ENCODE measurements at places on chromosomes 12 and 14.

GRCh38 chr14:64266239-64266638 is 27.9 kb downstream of the ESR2 start:
- no peak for DNase-seq

- no peak for DNase-seq
Observed at GRCh38 chr14:33402604-33403003, 463.9 kb downstream of the NPAS3 start.

DNA sequence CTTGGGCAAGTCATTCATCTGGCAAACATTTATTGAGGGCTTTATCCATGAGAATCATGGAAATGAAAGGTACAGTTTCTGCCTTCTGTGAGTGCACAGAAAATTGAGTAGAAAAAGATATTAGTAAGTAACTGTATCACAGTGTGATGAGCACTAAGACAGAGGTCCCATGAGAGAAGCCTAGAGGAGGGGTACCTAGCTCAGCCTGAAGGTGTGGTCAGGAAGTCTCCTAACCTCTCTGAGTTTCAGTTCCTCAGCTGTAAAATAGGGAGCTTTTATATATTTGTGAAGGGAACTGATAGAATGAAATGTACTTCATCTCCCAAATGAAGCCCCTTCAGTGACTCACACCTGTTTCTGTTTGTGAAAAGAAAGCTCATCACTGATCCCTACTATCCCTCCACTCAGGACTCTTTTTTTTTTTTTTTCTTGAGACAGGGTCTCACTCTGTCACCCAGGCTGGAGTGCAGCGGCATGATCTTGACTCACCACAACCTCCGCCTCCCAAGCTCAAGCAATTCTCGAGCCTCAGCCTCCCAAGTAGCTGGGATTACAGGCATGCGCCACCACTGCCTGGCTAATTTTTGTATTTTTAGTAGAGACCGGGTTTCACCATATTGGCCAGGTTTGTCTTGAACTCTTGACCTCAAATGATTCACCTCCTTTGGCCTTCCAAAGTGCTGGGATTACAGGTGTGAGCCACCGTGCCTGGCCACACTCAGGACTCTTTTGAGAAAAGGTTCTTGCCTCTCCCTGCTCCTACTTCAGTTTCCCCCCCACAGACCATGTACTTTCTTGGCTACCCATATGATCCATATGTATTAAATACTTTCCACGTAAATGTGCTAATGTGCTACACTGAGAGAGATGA is 93.7 kb upstream of the FUT8 start:
- DNase-seq, result no peak

GRCh38 chr12:101327051-101327450 is 47.1 kb downstream of the UTP20 start:
- DNase-seq, result no peak

GRCh38 chr14:62957562-62957961 is 87.7 kb downstream of the KCNH5 start:
- DNase-seq, result no peak

DNA sequence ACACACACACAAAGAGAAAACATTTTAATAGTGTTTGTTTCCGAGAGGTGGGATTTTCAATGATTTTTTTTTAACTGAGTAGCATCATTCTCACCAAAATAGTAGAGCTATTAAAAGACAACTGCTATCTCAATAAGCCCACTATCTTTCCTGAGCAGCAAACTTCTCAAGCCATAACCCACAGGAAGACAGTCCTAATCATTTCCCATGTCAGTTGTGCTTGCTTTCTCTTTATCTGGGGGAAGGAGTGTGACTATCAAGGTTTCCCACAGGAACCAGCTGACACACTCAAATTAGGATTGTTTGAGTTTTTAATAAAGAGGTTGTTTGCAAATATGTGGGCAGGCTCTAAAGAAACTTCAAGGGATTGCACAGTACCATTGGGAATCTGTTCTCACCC is 4.9 kb upstream of the MAX start:
- no peak for DNase-seq

GRCh38 chr14:102591372-102591943 is 991 bp upstream of the RCOR1 start:
- DNase-seq, result peak; percentile 43

GRCh38 chr12:121489874-121490273 is 90.0 kb downstream of the RNF34 start:
- DNase-seq, result no peak

- DNase-seq, result peak; percentile 62
Observed at GRCh38 chr12:78229591-78230101, 399.0 kb downstream of the NAV3 start.

DNA sequence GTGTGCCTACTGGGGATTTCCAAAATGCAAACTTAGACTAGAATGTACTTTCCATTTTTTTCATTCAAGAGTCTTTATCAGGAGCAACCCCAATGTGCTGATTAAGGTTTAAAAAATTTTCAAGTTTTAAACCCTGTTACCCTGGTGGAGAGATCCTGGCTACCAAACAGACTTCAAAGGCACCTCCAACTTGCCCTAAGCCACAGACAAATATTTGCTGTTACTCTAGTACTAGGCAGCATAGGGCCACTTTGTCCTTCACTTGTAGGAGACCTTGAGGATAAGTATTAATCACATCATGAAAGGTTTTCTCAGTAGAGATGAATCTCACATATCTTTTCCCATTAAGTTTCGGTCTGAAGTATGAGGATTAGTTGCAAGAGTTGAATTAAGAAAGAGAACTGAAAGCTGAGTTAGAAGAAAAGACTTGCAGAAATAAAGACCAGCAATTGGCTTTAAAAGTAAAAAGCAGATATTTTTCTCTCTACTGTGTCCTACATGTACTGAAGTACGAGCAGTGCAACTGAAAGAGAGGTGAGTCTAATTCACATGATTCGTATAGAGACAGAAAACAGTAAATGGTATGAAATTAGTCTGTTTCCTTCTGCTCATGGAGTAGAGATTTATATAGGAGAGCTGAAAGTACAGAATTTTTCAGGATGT is 28.3 kb downstream of the NTN4 start:
- no peak for DNase-seq

GRCh38 chr12:54160769-54161480 is 27.9 kb downstream of the SMUG1 start:
- no peak for DNase-seq

DNA sequence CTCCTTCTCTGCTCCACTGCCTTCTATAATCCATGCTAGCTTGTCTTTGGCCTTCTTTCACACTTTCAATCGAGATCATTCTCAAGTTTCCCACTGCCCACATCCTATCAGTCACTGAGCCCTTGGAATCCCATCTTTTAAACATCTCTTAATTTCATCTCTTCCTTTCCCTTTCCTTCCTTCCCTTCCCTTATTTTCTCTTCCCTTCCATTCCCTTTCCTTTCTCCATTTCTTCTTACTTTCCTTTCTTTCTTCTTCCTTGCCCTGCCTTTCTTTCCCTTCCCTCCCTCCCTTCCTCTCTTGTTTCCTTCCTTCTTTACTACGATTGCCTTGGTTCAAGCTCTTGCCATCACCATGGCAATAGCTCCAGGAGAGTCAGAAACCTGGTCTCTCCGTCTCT is 183.8 kb downstream of the EMP1 start:
- no peak for DNase-seq

DNA sequence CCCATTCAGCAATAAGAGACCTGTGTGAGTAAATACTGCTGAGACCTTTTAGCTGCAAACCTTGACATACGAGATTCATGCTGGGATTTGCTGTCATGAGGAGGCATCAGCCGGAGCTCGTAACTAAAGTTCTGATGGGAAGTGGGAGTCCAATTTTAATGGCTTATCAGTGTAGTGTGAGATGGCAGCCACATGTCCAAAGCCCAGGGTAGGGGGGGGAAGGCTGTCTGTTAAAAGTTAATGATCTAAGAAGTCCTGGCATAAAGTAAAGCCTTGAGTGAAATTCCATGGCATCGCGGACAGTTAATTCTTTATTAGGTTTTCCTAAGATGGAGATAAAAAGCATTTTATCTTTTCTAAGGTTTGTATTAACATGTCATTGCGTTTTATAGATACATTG is 240.0 kb downstream of the AACS start:
- no peak for DNase-seq

- DNase-seq, result no peak
Observed at GRCh38 chr14:70139384-70139783, 49.4 kb downstream of the SLC8A3 start.

DNA sequence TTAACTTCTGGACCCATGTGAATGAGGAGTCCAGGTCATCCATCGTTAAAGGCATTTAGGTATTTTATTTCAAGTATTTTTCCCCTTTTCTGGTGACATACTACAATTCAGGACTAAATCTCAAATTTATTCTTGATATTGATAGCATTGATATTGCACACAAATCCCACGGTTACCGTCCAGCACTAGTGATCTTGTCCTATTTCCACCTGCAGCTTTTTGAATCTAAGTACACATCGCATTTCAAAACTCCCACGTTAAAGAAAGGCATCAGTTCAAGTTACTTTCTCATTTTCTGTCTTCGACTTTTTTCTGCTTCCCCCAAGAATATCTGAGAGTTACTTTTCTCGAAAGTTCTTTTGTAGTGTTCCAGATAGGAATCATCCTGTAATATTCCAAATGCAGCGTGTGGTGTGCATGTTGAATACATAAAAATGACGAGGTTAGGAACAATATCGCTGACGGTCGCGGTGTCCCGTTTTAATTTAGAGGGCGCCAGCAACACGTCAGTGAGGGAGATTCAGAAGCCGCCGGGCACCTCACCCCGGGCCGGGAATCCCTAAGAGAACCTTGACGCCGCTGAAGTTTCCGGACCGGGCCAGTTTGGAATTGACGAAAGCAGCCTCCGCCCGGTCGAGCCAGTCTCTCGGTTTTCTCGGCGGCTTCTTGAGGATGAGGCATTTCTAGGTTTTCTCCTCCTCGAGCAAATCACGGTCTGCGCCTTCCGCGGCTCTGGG is 569 bp upstream of the RGS6 start:
- peak; percentile 28 for DNase-seq

- no peak for DNase-seq
Observed at GRCh38 chr14:38410442-38410841, 154.5 kb upstream of the CLEC14A start.

- no peak for DNase-seq
Observed at GRCh38 chr12:121227294-121227693, 17.4 kb downstream of the P2RX4 start.

- DNase-seq, result no peak
Observed at GRCh38 chr14:82951171-82951570, 1417.5 kb upstream of the SEL1L start.

DNA sequence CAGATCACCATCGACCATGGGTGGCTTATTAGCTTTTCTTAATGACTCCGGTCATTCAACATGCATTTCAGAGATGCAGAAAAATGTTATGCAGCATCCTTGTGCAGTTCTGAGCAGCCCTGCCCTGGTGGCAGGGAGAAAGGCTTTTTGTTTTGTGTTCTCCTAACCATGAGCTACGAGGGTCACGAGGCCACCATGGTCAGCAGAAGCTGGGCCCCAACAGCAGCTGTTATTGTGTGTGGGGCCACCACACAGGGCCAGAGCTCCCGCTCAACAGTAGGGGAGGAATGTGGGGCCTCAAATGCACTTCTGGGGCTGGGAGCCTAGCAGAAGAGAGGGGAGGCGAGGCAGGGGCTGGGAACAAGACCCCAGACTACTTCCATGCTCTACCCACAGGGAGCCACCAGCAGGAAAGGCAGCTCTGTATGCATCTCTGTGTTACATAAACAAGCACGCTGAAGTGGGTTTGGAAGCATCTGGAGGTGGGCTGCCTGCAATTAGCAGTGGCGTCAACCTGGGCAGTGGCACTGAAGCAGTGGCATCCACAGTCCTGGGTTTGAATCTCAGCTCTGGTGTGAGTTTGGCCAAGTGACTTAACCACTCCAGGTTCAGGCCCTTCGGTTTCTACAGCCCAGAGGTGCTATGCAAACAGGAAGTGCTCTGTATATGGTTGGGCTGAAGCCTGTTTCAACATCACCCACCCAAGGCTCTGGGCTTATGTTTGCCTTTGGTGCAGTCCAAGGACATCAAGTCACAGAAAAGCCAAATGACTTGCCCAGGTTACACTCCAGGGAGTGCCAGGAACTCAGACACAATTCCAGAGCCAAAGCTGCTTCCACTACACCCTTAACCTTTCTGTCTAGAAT is 16.3 kb downstream of the GLTP start:
- DNase-seq, result no peak

DNA sequence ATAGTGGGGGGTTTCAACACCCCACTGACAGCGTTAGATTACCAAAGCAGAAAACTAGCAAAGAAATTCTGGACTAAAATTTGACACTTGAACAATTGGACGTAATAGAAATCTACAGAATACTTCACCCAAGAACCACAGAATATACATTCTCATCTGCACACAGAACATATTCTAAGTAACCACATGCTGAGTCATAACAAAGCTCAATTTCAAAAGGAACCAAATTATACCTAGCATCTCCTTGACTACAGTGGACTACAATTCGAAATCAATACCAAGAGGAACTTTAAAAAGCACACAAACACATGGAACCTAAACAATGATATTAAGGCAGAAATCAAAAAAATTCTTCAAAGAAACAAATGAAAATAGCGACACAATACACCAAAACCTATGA is 871.6 kb upstream of the MDGA2 start:
- no peak for DNase-seq

DNA sequence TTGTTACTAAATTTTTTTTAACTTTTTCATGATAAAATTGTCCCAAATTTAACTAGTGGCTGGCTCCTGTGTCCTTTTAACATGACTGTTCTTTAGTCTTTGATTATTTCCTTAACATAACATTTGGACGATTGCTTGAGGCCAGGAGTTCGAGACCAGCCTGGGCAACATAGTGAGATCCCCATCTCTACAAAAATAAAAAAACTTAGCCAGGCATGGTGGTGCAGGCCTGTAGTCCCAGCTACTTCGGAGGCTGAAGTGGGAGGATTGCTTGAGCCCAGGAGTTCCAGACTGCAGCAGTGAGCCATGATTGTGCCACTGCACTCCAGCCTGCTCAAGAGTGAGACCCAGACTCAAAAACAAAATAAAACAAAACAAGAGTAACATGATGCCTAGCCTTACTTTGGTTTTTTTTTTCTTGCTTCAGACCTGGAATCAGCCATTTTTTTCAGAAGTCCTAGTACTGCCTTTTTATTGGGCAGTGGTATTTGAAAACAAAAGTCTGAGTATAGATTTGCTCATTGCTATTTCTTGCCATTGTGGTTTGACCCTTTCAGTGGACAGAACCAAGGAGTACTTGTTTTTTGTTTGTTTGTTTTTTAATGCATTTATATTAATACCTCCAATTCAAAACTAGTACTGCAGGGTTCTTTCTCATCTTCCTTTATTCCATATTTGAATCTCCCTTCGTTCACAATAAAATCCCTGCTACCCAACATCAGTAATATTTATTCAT is 4.8 kb downstream of the TOGARAM1 start:
- no peak for DNase-seq

Data from endothelial cell (in vitro differentiated cells).